Thyroid gland (tissue), 4 donors: ENCODE measurements at places on chromosomes 5 and 9. TPM values are rescaled to one million over a fixed set of nuclear protein-coding genes. Genes with fewer than 3 reads are reported as not detected.

- H3K4me3 ChIP-seq = no peak overlapping the region
- no peaks in the 10 kb centered on the region for H3K27me3 ChIP-seq
- H3K27ac ChIP-seq = no peak overlapping the region
- DNase-seq = no peak
- H3K36me3 ChIP-seq = no peaks in the 10 kb centered on the region
Observed at GRCh38 chr9:14706530-14707140, 13.4 kb upstream of the ZDHHC21 start.

DNA sequence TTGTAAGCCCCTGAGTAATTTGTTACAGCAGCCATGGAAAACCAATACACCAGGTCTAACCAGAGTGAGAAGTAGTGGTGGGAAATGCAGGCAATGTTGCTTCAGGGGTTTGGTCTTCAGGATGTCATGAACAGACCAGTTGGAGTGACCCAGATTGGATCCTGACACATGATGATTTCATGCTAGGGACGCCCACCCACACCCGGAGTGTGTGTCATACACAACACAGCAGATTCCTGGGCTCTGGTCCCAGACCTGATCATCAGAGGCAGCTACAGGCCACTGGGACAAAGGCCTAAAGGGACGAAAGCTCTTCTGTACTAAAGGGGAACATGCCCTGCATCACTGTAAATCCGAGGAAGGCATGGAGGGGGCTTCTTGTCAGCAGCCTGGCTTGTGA lies 194.2 kb downstream of the NSG2 start:
- H3K4me1 ChIP-seq = no peaks in the 10 kb centered on the region
- no peaks in the 10 kb centered on the region for H3K36me3 ChIP-seq
- DNase-seq = no peak
- no peaks in the 10 kb centered on the region for H3K27me3 ChIP-seq
- H3K27ac ChIP-seq = no peak overlapping the region

- no peaks in the 10 kb centered on the region for H3K27me3 ChIP-seq
- no peaks in the 10 kb centered on the region for H3K36me3 ChIP-seq
- H3K4me3 ChIP-seq = no peak overlapping the region
- H3K27ac ChIP-seq = no peak overlapping the region
- no peak for DNase-seq
Observed at GRCh38 chr5:117652036-117652957, 1077.7 kb upstream of the SEMA6A start.

DNA sequence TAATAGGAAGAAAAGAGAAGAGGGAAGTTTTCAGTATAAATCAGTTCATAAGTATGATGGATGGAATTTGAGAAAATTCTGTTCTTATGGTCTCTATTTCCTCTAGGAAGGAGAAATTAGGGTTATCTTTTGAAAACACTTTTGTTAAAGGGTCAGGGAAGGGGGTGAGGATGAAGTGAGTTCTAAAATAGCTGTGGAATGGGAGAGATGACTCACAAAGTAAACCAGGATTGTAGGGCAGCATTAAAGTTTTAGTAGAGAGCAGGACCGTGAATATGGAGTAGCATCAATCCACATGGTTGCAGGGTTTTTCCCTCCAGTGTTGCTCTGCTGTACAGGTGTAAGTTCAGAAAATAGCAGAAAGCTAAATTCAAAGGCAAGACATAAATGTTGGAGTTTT lies 32.4 kb downstream of the MUSK start:
- no peaks in the 10 kb centered on the region for H3K4me1 ChIP-seq
- H3K27me3 ChIP-seq = no peaks in the 10 kb centered on the region
- no peak overlapping the region for H3K27ac ChIP-seq
- DNase-seq = no peak
- no peaks in the 10 kb centered on the region for H3K36me3 ChIP-seq

GRCh38 chr5:111530298-111530740 lies 18.0 kb upstream of the STARD4 start:
- no peaks in the 10 kb centered on the region for H3K36me3 ChIP-seq
- no peak overlapping the region for H3K4me3 ChIP-seq
- no peaks in the 10 kb centered on the region for H3K4me1 ChIP-seq
- peak; percentile 18 for DNase-seq
- no peak overlapping the region for H3K27ac ChIP-seq
- no peaks in the 10 kb centered on the region for H3K27me3 ChIP-seq

The KLHL3 gene
- 14.8 TPM for total RNA-seq

The C8G gene
- 1.8 TPM for total RNA-seq

The GLRA1 gene
- total RNA-seq = not detected

The LCP2 gene
- total RNA-seq = 22.7 TPM

The PCDHB11 gene
- total RNA-seq = 2.7 TPM
